Common myeloid progenitor, CD34-positive (primary cell): ENCODE measurements at places on chromosomes 7 and 10.

GRCh38 chr10:30433306-30433729 lies 666 bp upstream of the MAP3K8 start:
- peak; percentile 90 for DNase-seq

DNA sequence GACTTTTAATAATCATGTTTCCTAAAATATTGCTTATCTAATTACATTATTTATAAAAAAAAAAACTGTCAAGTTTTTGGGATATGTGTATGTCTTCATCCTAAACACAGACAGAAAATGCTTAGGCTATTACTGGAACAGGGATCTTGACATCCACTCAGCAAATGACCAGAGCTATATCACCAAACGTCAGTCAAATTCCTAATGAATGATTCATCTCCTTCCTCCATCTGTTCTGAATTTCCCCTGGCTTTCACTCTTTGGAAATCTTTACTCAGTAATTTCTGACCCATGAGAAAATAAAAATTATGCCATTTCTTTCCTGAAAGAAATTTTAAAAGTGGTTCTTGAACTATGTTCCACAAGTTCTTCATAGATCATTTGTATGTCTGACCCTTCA lies 552.4 kb upstream of the KCND2 start:
- DNase-seq: no peak

GRCh38 chr7:2610898-2611297 lies 20.9 kb upstream of the TTYH3 start:
- DNase-seq: no peak

DNA sequence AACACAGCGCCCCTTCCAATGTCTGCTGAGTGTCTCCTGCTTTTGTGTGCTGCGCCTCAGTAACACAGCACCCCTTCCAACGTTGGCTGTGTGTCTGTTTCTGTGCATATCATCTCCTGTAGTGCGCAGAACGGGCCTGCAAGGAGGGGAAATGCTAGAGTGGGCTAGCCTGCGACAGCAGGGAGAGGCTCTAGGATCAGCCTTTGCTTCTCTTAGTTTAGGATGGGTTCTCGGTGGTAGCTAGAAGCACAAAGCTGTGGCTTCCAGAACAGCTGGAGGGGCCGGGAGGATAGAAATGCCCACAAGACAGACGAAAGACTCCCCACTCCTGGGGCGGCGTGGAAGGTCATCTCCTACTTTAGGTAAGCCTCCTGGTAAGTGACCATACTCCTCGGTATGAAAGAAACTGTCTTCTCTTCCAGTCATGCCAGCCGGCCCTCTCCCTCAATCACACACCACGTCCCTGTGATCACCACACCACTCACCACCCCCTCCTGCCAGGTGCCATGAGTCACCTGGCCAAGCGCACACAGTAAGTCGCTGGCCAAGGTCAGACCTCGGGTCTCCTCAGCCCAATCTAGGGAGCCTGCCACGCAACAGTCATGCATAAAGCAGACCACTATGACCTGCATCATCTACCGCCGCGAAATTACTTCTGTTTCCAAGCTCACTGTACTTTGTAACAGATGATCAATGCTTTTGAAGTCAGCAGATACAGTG lies 4.8 kb downstream of the PITRM1 start:
- no peak for DNase-seq

DNA sequence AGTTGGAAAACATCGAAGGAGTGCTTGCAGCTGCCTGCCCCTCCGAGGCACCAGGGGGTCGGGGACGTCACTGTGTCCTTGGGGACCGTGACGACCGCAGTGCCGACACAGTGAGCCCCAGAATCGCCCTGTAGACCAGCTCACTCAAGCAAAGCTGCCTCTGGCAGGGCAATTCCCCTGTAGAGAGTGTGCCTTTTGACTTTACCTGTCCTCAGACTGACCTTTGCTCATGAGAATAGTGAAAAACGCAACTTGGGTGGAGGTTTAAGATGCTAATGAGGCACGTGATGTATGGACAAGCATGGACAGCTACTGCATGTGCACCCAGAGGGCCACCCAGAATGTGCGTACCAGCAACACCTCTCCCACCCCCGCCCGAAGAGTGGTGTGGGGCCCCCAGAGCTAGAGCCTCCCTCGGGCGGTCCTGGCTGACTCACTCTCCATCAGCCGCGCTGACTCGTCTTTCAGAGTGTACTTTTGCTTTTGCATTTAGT lies 271.9 kb downstream of the ADARB2 start:
- DNase-seq: no peak

GRCh38 chr7:73768641-73769480 lies 1.2 kb downstream of the CLDN3 start:
- DNase-seq: no peak

DNA sequence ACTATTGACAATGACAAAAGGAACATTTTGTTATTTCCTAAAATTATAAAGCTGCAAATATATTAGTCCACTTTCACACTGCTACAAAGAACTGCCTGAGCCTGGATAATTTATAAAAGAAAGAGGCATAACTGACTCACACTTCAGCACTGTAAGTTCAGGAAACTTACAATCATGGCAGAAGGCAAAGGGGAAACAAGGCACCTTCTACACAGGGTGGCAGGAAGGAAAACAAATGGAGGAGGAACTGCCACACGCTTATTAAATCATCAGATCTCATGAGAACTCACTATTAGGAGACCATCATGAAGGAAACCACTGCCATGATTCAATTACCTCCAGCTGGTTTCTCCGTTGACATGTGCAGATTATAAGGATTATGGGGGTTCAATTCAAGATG lies 203.1 kb downstream of the TPK1 start:
- no peak for DNase-seq

- no peak for DNase-seq
Measured at GRCh38 chr7:138864667-138865066, 66.7 kb upstream of the ATP6V0A4 start.

GRCh38 chr7:139671967-139672366 lies 105.8 kb downstream of the HIPK2 start:
- DNase-seq: no peak

DNA sequence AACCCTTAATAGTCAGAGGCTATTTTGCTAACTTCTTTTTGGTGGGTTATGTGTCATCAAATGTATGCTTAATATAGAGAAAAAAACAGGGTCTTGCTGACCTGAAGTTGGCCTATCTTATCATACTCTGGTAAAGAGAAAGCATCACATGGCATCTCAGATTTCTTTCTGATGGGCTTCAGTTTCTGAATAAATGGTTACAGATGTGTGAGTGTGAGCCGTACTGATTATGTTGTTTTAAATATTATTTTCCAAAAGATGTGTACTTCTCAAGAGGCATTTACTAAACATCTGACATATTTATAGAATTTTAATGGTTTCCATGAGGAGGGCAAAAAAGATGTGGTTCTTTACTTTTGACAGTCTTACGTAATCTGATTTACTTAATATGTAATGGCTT lies 28.4 kb downstream of the BBS9 start:
- DNase-seq: no peak

- DNase-seq: no peak
Measured at GRCh38 chr7:116734710-116735109, 62.7 kb downstream of the MET start.

GRCh38 chr7:127769696-127770400 lies 117.9 kb downstream of the SND1 start:
- DNase-seq: no peak

- DNase-seq: no peak
Measured at GRCh38 chr7:36129048-36129534, 24.0 kb upstream of the EEPD1 start.

- DNase-seq: no peak
Measured at GRCh38 chr10:31457858-31458257, 138.8 kb downstream of the ZEB1 start.

DNA sequence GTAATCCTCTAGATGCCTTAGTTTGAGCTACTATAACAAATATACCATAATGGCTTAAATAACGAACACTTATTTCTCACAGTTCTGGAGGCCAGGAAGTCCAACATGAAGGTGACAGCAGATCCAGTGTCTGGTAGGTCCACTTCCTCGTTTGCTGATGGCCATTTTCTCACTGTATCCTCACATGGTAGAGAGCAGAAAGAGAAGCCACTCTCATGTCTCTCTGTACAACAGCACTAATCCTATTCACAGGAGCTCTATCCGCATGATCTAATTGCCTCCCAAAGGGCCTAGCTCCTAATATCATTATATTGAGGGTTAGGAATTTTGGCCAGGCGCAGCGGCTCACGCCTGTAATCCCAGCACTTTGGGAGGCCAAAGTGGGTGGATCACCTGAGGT lies 10.2 kb downstream of the HIBADH start:
- DNase-seq: no peak

- DNase-seq: no peak
Measured at GRCh38 chr10:21527598-21528235, 2.2 kb upstream of the SKIDA1 start.

GRCh38 chr10:60663850-60664249 lies 114.4 kb upstream of the CDK1 start:
- DNase-seq: no peak

GRCh38 chr10:62394556-62395018 lies 20.4 kb downstream of the ZNF365 start:
- DNase-seq: no peak

DNA sequence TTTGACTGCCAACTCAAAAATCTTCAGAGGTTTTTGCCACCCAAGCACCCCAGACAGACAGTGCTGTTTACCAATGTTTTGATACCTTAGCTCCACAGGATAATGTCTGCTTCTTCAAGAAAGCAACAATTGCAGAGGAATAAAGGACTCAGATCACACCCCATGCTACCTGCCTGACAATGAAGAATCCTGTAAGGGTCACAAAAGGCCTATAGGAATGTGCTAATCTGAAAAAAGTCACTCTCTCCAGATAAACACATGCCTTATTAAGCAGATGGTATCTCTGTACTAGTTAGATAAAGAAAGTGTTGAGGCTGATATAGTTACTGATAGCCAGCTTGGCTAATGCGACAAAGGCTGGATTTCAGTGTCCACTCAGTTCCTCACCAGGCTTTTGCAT lies 1076.7 kb upstream of the SORCS1 start:
- DNase-seq: no peak

- peak; percentile 80 for DNase-seq
Measured at GRCh38 chr7:28921822-28922221, 36.3 kb downstream of the TRIL start.

GRCh38 chr7:70097645-70098044 lies 499.4 kb downstream of the AUTS2 start:
- DNase-seq: no peak

DNA sequence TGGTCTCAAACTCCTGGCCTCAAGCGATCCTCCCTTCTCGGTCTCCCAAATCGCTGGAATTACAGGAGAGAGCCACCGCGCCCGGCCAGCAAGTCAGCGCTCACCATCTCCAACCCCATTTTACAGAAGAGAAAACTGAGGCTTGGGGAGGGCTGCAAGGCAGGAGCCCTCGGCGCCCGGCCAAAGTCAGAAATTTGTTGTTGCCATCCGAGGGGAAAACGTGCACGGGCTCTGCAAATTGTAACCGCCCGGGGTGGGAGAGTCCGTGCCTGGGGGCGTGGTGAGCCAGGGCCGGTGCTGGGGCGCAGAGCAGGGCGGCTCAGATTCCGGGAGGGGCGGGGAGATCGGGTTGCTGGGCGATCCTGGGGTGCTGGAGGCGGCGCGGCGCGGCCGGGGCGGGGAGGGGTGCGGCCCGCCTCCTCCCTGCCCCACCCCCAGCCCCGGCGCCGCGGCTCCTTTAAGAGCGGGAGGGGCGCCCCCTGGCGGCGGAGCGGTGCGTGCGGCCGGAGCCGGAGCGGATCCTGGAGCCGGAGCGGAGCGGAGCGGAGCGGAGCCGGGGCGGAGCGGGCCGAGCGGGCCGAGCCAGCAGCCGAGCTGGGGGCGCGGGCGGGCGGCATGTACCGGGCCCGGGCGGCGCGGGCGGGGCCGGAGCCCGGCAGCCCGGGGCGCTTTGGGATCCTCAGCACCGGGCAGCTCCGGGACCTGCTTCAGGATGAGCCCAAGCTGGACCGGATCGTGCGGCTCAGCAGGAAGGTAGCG lies at the start of gene VPS37D:
Gene VPS37D (plus strand): TSS at position 488 of the 759 bp plus-strand sequence. CDS start 128 bp downstream, at position 616.
- DNase-seq: peak; percentile 89

DNA sequence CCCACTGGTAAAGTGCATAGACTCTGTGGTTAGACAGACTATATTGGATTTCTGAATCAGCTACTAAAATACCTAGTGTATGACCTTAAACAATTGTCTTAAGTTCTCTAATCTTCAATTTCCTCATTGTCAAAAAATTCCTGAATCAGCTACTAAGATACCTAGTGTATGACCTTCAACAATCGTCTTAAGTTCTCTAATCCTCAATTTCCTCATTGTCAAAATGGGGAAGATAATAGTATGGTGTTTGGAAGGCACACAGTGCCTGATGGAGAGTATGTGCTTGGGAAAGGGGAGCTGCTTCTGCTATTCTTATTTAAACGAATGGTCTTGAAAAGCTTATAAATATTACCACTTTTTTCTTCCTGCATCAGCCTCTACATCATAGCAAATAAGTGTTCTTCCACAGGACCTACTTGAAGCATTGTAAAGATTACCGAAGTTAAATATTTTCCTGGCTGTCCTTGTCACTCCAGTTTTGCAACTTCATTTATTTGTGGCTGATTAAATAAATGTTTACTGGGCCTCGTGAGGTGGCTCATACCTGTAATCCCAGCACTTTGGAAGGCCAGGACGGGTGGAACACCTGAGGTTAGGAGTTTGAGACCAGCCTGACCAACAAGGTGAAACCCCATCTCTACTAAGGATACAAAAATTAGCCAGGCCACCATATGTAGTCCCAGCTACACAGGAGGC lies 64.4 kb upstream of the ITGA8 start:
- no peak for DNase-seq

GRCh38 chr7:41133690-41134299 lies 569.1 kb downstream of the INHBA start:
- DNase-seq: no peak

GRCh38 chr10:126670895-126671261 lies 385 bp upstream of the C10orf90 start:
- DNase-seq: no peak

- DNase-seq: no peak
Measured at GRCh38 chr10:92082583-92083280, 159.2 kb downstream of the BTAF1 start.

DNA sequence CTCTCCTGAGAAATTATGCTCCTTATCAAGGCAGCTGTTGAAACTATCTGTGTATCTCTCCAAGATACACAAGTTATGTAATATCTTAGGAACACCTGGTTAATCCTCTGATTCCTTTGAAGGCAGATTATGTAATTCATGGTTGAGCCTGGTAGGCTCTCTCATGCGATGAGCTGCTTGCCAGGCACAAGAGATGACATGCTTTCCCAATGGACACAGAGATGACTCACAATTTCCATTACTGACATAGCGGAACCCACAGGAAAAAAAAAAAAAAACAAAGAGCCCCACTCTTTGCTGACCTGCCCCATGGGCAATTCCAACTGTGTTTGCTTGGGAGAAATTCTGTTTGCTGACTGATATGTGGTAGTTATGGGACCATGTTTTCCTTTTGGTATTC lies 736.4 kb upstream of the PHF14 start:
- DNase-seq: no peak
